ENCODE measurements at places on chromosomes 2 and 18.

DNA sequence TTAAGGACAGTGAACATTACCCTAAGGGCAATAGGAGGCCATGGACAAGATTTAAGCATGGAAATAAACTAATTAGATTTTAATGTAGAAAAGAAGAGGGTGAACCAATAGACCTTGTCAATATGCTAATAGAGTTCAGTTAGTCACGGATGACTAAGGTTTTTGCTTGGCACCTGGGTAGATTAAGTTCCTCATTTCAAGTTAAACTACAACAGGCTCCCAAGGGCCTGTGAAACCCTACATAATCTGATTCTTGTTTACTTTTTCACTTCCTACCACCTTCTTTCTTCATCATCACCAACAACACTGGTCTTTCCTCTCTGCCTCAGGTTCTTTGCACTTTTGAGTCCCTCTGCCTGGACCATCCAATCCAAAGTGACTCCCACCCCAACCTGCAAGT is 14.8 kb downstream of the SP110 start:
- DNase-seq: no peak

- DNase-seq: peak; percentile 78
These were observed 66.6 kb downstream of the CTIF start for GRCh38 chr18:48605408-48605845.

DNA sequence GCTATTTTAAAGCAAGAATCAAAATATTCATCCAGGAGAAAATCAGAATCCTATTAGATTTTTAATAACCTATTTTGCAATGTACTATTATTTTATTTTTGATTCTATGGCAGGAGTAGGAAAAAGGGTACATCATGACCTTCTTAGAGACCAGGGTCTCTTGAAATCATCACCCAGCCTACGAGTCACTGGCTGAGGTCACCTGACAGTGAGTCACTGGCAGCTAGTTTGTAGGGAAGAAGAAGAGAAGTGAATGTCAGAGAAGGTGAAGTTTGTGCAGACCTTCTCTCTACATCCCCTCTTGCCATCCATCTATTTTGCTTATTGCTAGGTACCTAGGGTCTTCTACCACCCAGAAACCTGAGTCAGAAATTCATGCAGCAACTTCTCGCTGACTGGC is 144.2 kb downstream of the ALK start:
- DNase-seq: no peak

GRCh38 chr18:24248359-24248758 is 109.5 kb downstream of the CABYR start:
- DNase-seq: no peak

GRCh38 chr2:7725171-7725849 is 808.1 kb downstream of the RNF144A start:
- no peak for DNase-seq

DNA sequence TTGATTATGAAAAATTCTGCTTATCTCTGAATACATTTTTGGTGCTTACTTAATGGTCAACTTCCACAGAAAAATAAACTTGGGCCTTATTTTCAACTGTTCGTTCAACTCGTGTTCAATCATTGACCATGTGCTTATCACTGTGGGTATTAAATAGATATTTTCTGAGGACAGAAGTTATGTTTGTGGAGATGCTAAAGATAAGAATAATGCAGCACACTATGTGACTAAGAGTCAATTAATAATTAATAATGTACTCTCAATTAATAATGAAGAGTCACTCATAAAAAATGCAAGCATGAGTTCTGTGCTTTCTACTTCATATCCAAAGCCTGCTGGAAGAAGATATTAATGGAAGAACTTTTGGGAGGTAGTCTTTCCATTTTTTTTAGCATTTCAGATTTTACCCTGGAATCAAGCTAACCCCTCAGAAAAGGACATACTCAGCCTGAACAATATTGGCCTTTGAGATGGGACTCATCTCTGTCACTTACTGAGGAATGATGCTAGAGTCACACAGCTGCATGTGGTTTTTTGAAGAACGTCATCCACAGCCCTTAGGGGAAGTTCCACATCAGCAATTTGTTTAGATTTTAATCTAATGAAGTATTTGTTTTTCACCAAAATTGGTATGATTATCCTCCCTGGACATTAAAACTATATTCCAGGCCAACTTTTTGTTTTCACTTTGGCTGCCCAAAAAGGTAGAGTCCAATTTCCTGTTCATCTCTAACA is 191.9 kb upstream of the CRIM1 start:
- DNase-seq: no peak

GRCh38 chr2:3036432-3037125 is 341.0 kb downstream of the EIPR1 start:
- no peak for DNase-seq

DNA sequence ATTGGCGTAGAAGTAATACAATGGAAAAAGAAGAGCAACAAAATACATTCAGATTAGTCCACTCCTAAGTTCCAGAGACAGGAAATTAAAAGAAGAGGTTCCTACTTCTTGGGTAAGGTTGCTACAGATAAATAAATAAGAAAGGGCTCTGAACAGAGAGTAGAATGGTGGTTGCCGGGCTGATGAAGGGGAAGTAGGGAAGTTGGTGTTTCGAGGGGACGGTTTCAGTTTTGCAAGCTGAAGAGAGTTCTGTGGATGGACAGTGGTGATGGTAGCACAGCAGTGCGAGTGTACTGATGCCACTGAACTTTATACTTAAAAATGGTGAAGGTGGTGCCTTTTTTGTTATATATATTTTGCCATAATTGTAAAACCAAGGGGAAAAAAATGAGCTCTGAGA is 48.2 kb downstream of the CABYR start:
- no peak for DNase-seq

All from CMK (cell line).